ENCODE measurements at places on chromosomes 11 and 22. TPM values are rescaled to one million over a fixed set of nuclear protein-coding genes. Genes with fewer than 3 reads are reported as not detected.

UBQLNL gene
- not detected for polyA plus RNA-seq

RIBC2 gene
- polyA plus RNA-seq = not detected

GRCh38 chr11:54979375-54979774, 272.7 kb downstream of the OR4A5 start:
- no peaks in the 10 kb centered on the region for H3K4me1 ChIP-seq
- no peak for DNase-seq
- H3K4me3 ChIP-seq = no peak overlapping the region
- H3K27ac ChIP-seq = no peak overlapping the region

DNA sequence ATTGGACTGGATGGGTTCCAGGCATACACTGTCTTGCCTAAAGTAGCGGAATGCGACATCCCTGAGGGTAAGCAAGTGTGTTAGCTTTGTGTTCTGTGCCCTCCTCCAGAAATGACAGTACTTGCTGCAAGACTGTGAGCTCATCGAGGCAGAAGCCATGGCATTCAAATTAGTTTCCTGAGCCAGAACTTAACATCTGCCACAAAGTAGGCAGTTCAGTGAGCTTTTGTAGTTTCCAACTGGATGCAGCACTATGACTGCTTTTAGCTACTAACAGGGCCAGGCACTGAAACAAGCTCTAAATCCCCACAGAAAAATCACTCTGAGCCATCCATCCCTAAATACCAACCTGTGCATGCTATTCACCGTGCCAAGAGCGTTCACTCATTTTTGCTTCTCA, 1.2 kb upstream of the FAR1 start:
- H3K27me3 ChIP-seq = peaks cover 7% of the 10 kb centered on the region
- H3K4me3 ChIP-seq = peak overlapping the region; percentile 89
- peak overlapping the region; percentile 84 for H3K27ac ChIP-seq
- peaks cover 39% of the 10 kb centered on the region for H3K4me1 ChIP-seq

- peaks cover 10% of the 10 kb centered on the region for H3K4me1 ChIP-seq
- no peak for DNase-seq
- peaks cover 5% of the 10 kb centered on the region for H3K36me3 ChIP-seq
Observed at GRCh38 chr11:69333879-69334278, 39.9 kb downstream of the MYEOV start.

GRCh38 chr11:33829430-33830141, 55.3 kb upstream of the FBXO3 start:
- H3K4me1 ChIP-seq = peaks cover 6% of the 10 kb centered on the region
- peak; percentile 50 for DNase-seq
- peak overlapping the region; percentile 24 for H3K27ac ChIP-seq

DNA sequence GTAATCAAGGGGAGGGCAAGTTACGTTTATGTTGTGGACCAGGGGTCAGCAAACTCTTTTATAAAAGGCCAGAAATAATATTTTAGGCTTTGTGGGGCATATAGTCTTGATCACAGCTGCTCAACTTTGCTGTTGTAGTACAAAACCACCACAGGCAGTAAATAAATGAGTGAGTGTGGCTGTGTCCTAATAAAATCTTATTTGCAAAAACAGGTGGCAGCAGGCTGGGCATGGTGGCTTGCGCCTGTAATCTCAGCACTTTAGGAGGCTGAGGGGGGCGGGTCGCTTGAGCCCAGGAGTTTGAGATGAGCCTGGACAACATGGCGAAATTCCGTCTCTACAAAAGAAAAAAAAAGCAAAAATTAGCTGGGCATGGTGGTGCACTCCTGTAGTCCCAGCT, 57.9 kb upstream of the NUP160 start:
- peak overlapping the region; percentile 69 for H3K27ac ChIP-seq
- DNase-seq = no peak
- H3K27me3 ChIP-seq = no peaks in the 10 kb centered on the region
- peaks cover 6% of the 10 kb centered on the region for H3K4me1 ChIP-seq

DNA sequence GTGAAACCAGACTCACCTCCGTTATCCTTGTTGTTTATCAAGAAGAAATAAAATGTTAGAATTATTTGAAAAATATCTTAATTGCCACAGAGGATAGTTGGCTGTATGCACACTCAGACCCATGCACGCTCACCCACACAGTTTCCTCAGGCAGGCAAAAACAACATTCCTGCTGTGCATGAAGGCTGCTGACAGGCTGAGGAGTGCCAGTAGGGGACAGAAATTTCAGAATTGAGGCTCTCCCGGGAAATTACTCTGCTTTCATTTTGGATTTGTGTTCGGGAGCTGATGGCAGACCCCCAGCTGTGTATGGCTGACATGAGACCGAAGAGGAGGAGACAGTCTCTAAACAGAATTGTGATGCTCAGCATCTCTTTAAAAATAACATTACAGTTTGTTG, 87.5 kb downstream of the AMOTL1 start:
- H3K27ac ChIP-seq = no peak overlapping the region
- no peaks in the 10 kb centered on the region for H3K4me1 ChIP-seq
- H3K36me3 ChIP-seq = no peaks in the 10 kb centered on the region
- H3K27me3 ChIP-seq = no peaks in the 10 kb centered on the region
- H3K4me3 ChIP-seq = no peak overlapping the region

- DNase-seq = no peak
- no peaks in the 10 kb centered on the region for H3K4me1 ChIP-seq
- peaks cover 92% of the 10 kb centered on the region for H3K36me3 ChIP-seq
Observed at GRCh38 chr11:9498457-9499078, 37.8 kb downstream of the ZNF143 start.

DNA sequence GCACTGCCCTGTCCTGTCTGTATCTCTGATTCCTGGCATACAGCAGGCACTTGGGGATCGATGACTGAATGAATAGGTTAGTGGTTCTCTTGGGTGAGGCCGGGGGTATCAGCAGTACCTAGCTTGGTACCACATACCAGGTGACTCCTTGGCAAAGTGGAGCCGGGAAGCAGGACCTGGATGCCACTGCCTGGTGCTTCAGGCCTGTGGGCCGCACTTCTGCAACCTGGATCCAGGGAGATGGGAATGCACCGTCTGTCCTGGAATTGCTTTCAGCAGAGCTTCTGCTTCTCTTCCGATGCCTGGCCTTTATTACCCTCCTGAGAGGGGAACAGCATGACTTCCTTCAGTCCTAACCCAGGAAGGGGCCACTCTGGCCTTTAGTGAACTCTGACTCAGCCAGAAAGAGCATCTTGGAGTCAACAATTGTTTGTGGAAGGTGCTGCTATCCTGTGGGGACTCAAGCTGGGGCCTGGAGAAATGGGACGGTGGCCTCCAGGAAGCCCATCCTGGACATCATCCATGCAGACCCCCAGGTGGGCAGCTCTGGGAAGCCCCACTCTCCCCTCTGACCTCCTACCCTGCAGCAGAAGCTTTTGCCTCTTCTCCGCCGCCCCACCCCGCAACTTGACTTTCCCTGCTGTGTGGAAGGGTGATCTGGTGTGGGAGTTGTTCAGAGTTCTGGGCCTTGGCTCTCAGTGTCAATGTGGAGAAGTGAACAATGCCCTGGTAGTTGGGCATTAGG, 5.1 kb downstream of the CD82 start:
- H3K27ac ChIP-seq = no peak overlapping the region
- H3K27me3 ChIP-seq = no peaks in the 10 kb centered on the region
- H3K4me3 ChIP-seq = no peak overlapping the region
- no peaks in the 10 kb centered on the region for H3K36me3 ChIP-seq

GRCh38 chr11:123230346-123230745, 35.3 kb upstream of the CLMP start:
- no peak overlapping the region for H3K27ac ChIP-seq
- H3K36me3 ChIP-seq = no peaks in the 10 kb centered on the region
- H3K4me1 ChIP-seq = peaks cover 15% of the 10 kb centered on the region

DNA sequence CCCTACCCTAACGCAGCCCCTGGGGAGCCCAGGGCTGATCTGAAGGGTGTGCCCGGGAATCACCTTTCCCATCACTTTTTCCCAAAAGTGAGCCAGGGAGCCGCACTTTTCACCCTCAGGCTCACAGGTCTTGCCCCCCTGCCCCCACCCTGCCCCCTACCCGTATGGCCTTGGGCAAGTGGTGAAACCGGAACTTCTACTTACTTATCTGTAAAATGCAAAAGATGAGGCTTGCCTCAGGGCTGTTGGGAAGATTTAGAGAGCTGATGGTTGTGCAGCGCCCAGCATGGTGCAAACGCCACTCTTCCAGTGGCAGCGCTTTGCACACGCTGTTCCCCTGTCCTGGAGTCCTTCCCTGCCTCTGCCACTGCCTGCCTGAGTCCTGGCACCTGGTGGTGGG, 8.0 kb downstream of the SYT12 start:
- peaks cover 15% of the 10 kb centered on the region for H3K27me3 ChIP-seq
- H3K27ac ChIP-seq = no peak overlapping the region
- DNase-seq = no peak
- H3K4me1 ChIP-seq = no peaks in the 10 kb centered on the region

DNA sequence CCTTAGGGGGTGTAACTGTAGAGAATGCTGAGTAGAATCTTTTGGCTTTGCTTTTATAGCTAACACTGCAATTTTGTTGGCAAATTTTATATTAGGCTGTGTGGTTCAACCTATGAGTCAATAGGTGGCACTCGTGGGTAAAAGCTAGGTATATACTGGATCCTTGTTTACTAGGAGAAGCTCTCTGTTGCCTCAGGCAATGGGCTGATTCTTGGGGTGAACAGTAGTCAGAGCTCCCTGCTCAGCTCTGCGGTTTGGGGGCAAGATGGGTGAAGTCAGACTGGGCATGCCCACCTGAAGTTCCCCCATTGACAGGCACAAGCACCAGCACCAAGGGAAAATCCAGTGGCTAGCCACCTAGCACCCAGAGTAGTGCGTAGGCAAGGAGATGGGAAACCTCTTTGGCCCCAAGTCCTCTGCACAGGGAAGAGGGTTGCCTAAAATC, 238.7 kb downstream of the FAM181B start:
- H3K4me1 ChIP-seq = no peaks in the 10 kb centered on the region
- H3K27ac ChIP-seq = no peak overlapping the region
- H3K4me3 ChIP-seq = no peak overlapping the region
- no peaks in the 10 kb centered on the region for H3K36me3 ChIP-seq
- no peak for DNase-seq
- H3K27me3 ChIP-seq = no peaks in the 10 kb centered on the region

DNA sequence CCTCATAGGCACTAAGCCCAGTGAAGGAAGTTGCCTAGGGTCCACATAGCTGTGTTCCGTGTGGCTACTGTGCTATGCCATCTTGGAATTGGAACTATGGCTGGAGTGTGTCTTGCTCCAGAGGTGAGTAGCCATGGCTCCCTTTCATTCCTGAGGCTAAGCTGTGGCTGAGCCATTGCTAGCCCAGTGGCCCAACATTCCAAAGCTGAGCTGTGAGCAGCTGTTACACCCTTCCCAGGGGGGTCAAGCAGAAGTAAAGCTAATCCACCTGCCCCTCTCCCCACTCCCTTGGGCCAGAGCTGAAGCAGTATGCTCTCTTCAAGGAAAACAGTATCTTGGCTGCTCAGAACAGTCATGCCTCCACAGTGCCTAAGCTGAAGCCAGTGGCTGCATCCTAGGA, 51.1 kb downstream of the USP35 start:
- H3K27ac ChIP-seq = no peak overlapping the region
- no peak overlapping the region for H3K4me3 ChIP-seq
- H3K4me1 ChIP-seq = peaks cover 6% of the 10 kb centered on the region
- no peak for DNase-seq
- H3K36me3 ChIP-seq = peaks cover 23% of the 10 kb centered on the region
- peaks cover 5% of the 10 kb centered on the region for H3K27me3 ChIP-seq

DNA sequence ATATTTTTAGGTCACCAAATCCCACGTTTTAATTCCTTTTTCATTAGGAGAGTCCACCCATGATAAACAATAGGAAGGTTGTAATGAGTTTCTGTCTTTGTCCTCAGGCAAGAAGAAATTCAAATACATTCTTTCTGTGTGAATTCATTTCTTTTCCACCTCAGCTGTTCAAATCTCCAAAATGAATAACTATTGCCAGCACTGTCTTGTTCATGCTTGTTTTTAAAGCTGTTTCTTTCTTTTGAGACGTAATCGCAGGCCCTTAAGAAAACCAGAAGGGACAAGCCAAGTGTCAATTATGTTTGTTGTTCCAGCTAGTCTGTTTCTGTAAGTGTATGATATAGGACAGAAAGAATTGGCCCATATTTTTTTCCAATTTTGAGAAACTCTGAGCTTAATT, 20.2 kb downstream of the MMP27 start:
- H3K27me3 ChIP-seq = peaks cover 10% of the 10 kb centered on the region
- H3K36me3 ChIP-seq = no peaks in the 10 kb centered on the region
- H3K27ac ChIP-seq = no peak overlapping the region
- no peaks in the 10 kb centered on the region for H3K4me1 ChIP-seq
- no peak for DNase-seq

GRCh38 chr11:125287491-125288210, 123.1 kb downstream of the PKNOX2 start:
- DNase-seq = no peak
- H3K4me1 ChIP-seq = no peaks in the 10 kb centered on the region
- H3K4me3 ChIP-seq = no peak overlapping the region
- H3K27ac ChIP-seq = no peak overlapping the region

DNA sequence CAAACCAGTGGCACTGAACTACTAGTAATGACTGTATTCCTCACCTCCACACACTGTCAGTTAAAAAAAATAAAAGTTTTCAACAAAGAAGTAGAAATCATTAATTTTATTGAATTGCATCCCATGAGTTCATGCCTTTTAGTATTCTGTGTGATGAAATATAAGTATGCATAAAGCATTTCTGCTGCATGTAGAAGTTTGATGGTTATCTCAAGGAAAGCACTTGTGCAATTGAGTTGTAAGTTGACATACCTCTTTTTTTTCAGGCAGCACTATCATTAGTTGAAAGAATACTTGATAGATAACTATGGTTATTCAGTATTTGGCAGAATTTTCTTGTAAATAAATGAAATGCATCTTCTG, 104.4 kb downstream of the STIM1 start:
- H3K27me3 ChIP-seq = no peaks in the 10 kb centered on the region
- H3K36me3 ChIP-seq = no peaks in the 10 kb centered on the region
- peak overlapping the region; percentile 20 for H3K4me3 ChIP-seq
- no peak for DNase-seq
- H3K4me1 ChIP-seq = peaks cover 82% of the 10 kb centered on the region

DNA sequence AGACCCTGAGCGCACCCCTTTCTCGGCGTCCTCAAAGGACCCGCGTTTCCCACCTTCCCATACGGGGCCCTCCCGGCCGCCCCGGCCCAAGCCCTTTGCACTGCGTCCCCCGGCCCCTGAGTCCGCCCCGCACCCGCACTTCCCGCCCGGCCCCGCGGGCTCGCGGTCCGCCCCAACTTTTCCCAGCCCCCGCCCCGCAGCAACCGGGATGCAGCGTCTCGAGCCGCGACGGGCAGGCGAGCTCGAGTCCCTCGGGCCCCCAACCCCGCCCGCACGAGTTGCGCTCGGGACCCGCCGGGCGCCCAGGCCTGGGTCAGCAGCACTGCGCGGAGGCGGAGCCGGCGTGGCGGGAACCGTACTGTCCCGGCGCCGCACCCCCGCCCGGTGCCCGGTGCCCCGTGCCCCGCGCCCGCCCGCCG, 371 bp downstream of the SMCO4 start:
- H3K27me3 ChIP-seq = peaks cover 11% of the 10 kb centered on the region
- DNase-seq = peak; percentile 18
- peak overlapping the region; percentile 83 for H3K4me3 ChIP-seq
- H3K36me3 ChIP-seq = no peaks in the 10 kb centered on the region

All from naive thymus-derived CD8-positive, alpha-beta T cell (primary cell).